ENCODE measurements at places on chromosomes 2 and 18. TPM values are rescaled to one million over a fixed set of nuclear protein-coding genes. Genes with fewer than 3 reads are reported as not detected.

- no peak for DNase-seq
These were observed 247.5 kb upstream of the CDH20 start for GRCh38 chr18:61085761-61086160.

- DNase-seq: no peak
These were observed 1.8 kb downstream of the SLC23A3 start for GRCh38 chr2:219167997-219168396.

SKOR2 gene
- not detected for total RNA-seq

DNA sequence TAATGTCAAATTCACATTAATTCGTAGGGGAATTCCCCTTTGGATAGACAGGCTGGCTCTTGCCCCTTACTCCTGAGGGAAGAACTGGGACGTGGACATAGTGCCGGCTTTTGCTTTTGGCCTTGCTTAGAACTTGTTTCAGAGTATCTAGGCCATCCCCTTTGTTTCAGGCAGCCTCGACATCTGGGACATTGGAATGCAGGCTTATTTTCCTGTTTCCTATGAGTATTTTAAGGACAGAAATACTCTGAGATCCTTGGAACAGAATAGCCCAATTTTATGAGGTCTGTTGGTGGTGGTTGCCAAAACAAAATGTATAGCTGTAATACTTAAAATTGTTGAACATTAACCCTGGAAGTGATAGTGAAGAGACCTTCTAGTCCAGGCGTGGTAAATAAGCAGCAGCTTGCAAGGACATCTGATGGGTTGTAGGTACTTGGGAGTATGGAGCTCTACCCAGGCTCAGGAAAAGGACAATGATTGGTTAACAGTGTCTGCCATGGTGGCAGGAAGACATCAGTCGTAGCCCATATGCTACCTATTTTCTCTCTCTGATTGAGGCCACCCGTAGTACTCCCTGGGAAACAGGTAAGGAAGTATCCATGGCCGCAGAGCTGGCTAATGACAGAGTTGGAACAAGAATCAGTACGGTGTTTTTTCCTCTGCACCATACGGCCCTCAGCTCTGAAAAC, 112.4 kb downstream of the CDK15 start:
- no peak for DNase-seq
